ENCODE measurements at places on chromosomes 6 and 20.
A peak's percentile ranks its signal among the peaks of the same experiment; 100 is the strongest.

GRCh38 chr20:12984863-12985262 is 23.9 kb upstream of the SPTLC3 start:
- H3K27ac ChIP-seq, result no peak overlapping the region
- no peak overlapping the region for H3K4me3 ChIP-seq
- H3K36me3 ChIP-seq, result no peaks in the 10 kb centered on the region
- peaks cover 3% of the 10 kb centered on the region for H3K27me3 ChIP-seq

DNA sequence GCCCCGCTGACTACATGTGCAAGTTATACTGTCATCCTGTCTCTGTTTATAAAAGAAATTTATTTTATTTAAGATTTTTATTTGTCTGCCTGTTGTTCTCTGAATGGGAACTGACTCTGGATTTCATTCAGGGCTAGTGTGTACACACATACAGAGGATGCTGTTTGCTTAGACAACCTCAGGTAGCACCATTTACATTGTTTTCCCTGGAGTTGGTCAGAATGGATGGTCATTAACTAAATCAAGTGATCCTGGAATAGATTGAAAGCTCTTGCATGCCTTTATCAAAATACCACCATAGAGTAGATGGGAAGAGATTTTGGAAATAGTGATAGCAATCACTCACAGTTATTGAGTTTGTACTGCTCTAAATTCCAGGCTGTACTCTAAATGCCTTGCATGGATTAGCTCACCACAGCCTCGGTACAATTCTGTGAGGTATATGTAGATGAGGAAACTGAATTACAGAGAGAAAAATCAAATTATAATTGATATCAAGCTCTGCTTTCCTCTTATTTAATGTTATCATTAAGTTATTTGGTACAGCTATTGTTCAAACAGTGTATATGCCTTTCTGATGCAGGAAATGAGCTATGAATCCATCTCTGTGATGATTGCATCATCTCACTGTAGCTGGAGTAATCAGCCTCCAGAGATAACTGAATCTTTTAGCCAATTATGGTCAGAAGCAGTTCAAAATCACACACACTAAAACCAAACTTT is 51.9 kb downstream of the RNF217 start:
- no peaks in the 10 kb centered on the region for H3K27me3 ChIP-seq
- no peak overlapping the region for H3K27ac ChIP-seq
- no peaks in the 10 kb centered on the region for H3K36me3 ChIP-seq
- peaks cover 20% of the 10 kb centered on the region for H3K4me1 ChIP-seq
- DNase-seq, result no peak

GRCh38 chr6:41687501-41688175 is 47.8 kb downstream of the TFEB start:
- peak overlapping the region; percentile 46 for H3K27ac ChIP-seq
- DNase-seq, result no peak
- peaks cover 36% of the 10 kb centered on the region for H3K4me1 ChIP-seq
- H3K4me3 ChIP-seq, result no peak overlapping the region

DNA sequence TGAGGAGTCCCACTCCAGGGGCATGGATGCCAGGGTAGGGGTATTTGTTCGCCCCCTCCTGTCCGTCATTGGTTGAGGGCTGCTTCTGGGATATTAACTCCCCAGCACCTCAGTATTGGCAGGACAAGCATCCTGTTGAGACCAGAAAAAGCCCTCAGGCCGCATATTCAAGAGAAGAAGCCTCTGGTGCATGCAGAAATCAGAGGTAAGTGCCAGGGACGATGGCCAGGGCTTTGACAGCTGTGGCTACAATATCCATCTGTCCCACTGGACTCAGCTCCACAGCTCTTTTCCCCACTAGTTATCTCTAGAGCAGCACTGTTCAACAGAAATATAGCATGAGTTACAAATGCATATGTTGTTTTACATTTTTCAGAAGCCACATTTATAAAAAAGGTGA is 651.3 kb downstream of the KIF16B start:
- no peak overlapping the region for H3K4me3 ChIP-seq
- DNase-seq, result no peak
- H3K4me1 ChIP-seq, result no peaks in the 10 kb centered on the region
- no peaks in the 10 kb centered on the region for H3K27me3 ChIP-seq
